ENCODE measurements at places on chromosomes 1 and 21. TPM values are rescaled to one million over a fixed set of nuclear protein-coding genes. Genes with fewer than 3 reads are reported as not detected.

FCGR3B gene
- total RNA-seq: 1.6 TPM

LHX8 gene
- total RNA-seq: 26.8 TPM

E2F2 gene
- 3.0 TPM for total RNA-seq

LCE1B gene
- total RNA-seq: not detected

PNRC2 gene
- 96.9 TPM for total RNA-seq

ITSN1 gene
- total RNA-seq: 80.0 TPM

GNAT2 gene
- total RNA-seq: not detected

HPDL gene
- 1.2 TPM for total RNA-seq

HRNR gene
- total RNA-seq: not detected

C1orf198 gene
- 21.0 TPM for total RNA-seq

ODF2L gene
- total RNA-seq: 103 TPM

TMEM200B gene
- 1.8 TPM for total RNA-seq

LRRC3 gene
- total RNA-seq: 5.8 TPM

NEGR1 gene
- 149 TPM for total RNA-seq

COP1 gene
- total RNA-seq: 104 TPM

AGMAT gene
- 2.3 TPM for total RNA-seq

PRAMEF1 gene
- total RNA-seq: not detected

SLC1A7 gene
- total RNA-seq: not detected

ADORA1 gene
- total RNA-seq: 29.8 TPM

CCDC30 gene
- total RNA-seq: 30.7 TPM

IL20 gene
- not detected for total RNA-seq

OR2T29 gene
- total RNA-seq: 0.23 TPM
